Stimulated activated CD4-positive, alpha-beta T cell treated with anti-CD3 and anti-CD28 coated beads, Interleukin-1b, Interleukin-23, amount 100 ng/mL, for 1 hour (primary cell): ENCODE measurements at places on chromosomes 2 and 18.
A peak's percentile ranks its signal among the peaks of the same experiment; 100 is the strongest.

DNA sequence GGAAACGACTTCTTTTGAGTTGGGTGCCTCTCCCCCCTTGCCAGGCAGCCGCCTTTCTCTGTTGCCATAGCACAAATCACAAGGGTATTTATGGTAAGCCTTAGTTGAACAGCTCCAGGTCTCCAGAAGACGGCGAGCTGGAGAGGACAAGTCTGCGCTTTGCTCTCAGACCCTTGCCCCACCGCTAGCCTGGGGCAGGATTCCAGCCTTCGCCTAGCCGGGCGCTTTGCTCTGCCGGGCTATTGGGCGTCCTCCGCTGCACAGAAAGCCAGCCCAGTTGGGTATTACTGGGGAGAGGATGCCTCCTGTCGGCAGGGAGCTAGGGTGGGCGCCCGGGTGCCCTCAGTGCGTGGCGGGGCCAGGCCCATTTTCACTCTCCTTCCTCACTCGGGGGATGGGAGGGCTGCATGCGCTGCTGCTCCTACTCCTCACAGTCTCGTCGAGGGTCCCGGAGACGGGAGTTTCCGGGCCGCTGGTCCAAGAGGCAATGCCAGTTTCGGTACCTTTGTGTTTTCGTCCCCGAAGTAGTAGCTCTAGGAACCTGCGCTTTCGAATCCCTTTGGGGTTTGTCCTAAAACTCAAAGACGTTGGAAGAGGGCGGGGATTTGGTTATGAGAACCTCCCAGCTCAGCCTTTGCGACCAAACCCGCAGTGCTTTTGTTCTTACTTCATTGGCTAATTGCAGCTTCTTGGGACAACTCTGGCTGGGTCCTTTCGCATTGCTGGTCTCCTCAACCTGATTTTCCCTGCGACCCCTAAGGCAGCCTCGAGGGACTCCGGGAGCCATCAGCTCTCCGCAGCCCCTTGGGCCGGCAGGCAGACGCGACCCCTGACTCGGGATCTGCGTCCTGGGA is 3.6 kb upstream of the DLX2 start:
- DNase-seq = no peak

- peak; percentile 16 for DNase-seq
Measured at GRCh38 chr2:88159955-88160415, 10.2 kb upstream of the THNSL2 start.

GRCh38 chr18:9708434-9709303 is 568 bp downstream of the RAB31 start:
- no peak for DNase-seq

- no peak for DNase-seq
Measured at GRCh38 chr2:152444448-152444847, 109.5 kb downstream of the FMNL2 start.

DNA sequence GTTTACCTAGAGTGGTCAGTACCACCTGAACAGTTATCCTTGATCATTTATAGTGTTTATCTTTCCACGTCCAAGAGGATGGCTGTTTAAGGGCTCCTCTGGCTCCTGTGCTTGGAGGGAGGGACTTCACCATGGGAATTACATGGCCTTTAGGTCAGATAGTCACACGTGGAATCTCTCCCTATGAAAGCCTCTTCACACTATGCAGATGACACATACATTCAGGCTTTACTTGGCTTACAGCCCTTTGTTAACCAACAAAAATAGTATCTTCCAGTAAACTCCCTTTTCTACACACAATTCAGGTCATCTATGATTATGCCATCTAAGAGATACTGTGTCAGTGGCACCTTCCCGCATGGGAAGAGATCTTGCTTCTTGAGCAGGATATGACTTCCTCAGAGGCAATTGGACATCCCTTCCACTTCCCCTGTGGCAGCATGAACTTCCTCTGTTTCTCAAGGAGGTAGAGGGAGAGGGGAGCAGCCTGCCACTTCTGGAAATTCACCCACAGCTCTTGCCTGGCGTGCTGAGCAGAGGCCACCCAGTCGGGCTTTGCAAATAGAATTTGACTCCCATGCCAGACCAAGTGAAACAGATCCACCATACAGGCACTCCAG is 53.5 kb downstream of the COLEC12 start:
- DNase-seq = no peak

- DNase-seq = no peak
Measured at GRCh38 chr2:112674229-112674628, 28.5 kb downstream of the SLC20A1 start.

GRCh38 chr2:112644155-112644932 is 1.4 kb upstream of the SLC20A1 start:
- DNase-seq = no peak

DNA sequence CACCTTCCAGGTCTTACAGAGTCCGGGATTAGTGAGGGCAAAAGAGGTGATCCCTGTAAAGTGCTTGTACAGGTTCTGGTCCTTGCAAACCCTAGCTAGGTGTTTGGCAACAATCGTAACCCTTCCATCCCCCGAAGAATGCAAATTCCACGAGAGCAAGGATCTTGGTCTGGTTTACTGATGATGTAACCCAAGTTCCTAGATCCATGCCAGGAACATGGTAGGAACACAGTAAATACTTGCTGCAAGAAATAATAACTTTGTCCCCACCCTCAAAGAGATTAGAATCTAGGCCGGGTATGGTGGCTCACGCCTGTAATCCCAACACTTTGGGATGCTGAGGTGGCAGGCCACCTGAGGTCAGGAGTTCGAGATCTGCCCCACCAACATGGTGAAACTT is 6.8 kb upstream of the NEU2 start:
- no peak for DNase-seq

- no peak for DNase-seq
Measured at GRCh38 chr2:67625178-67625577, 228.0 kb downstream of the ETAA1 start.

DNA sequence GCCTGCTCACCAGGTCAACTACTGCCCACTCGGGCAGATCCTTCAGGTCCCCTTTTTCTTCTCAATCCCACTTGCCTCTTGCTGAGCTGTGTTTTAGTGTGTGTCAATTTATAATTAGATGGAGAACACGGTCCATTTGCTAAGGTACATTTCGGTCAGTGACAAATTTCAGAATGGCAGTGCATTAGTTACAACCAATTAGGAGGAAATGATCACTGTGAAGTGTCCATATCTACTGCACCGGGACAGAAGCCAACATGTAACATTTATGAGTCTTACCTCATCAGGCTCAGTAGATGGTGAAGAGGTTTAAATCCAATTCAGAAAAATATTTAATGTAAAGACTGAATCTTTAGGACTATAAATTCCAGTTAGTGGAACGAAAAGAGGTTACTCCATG is 47.7 kb downstream of the CMPK2 start:
- no peak for DNase-seq

GRCh38 chr18:58541146-58541788 is 87.6 kb downstream of the ALPK2 start:
- no peak for DNase-seq

- no peak for DNase-seq
Measured at GRCh38 chr2:28430788-28431418, 38.2 kb downstream of the FOSL2 start.

GRCh38 chr18:42752916-42753315 is 362.6 kb downstream of the RIT2 start:
- DNase-seq = no peak

DNA sequence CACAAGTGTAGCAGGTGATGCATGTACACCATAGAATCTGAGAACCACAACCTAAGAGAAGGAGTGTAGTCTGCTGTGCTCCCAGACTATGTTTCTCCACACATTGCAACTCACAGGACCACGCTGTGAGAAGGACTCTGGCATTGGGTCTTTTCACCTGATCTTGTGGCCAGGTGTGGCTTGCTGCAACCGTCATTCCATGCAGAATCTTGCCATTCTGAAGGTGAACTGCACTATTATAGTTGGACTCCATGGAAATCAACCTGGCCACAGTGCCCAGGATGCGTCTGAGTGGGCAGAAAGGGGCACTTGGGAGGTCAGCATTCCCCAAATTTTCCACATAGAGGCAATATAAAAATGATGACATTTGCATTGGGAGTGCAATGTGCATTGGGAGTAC is 122.2 kb downstream of the CAPN13 start:
- no peak for DNase-seq

DNA sequence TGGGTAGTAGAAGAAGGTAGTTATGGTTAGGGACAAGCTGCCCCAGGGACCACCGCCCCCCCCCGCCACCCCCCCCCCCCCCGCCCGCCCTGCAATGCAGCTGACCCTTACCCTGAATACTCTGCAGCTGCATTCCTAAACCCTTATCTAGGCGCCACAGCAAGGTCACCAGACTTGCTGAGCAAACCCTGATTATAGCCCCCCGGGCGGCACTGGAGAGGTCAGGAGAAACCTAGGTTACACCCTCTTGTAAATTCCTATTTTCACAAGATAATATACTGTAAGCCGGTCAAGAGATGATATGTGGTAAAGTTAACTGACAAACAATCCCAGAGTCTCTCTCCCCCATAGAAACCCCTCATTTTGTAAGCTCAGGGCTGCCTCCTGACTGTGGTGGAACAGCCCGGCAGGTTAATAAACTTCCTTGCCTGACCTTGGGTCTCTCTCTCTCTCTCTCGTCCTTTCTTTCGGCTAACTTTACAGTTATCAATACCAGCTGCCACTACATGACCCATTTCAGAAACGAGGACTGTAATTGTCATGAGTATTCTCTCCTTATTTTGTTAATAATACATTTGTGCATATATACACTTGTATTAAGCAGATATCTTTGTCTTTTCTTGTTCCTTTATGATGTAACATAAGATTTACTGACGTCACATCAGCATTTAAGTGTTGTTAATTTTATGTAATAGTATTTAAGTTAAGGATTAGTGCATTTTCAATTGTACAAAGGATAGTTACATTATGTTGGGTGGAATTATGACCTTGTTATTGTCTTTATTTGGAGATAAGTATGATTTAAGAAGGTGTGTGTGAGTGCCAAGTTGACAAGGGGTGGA is 22.8 kb upstream of the SMAD4 start:
- no peak for DNase-seq

GRCh38 chr2:109368798-109369197 is 239.8 kb downstream of the SH3RF3 start:
- no peak for DNase-seq

DNA sequence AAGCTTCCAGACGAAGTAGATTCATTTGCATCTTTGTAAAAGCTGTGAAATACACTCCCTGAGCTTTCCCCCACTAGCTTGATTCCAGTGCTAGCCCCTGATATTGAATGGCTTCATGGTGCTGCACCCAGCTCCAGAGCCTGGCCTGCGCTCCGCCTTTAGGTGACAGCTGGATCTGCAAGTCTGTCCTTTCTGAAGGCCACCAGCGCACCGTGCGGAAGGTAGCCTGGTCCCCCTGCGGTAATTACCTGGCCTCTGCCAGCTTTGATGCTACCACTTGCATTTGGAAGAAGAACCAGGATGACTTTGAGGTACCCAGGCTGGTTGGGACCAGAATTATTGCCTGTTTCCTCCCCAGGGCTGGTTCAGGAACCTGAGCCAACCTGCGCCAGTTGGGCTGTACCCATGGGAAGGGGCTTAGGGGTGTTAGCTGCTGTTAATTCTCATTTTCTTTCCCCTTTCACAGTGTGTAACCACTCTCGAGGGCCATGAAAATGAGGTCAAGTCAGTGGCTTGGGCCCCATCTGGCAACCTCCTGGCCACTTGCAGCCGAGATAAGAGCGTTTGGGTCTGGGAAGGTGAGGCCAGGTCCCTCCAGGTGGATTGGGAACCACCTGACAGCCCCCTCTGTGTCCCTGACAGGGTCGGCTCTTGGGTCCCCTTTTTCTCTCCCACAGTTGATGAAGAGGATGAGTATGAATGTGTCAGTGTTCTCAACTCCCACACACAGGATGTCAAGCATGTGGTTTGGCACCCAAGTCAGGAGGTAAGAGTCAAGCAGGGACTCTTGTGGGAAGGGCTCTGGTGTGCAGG is 1.3 kb downstream of the CIAO1 start:
- DNase-seq = peak; percentile 21

GRCh38 chr2:210028178-210028577 is 25.7 kb downstream of the RPE start:
- DNase-seq = no peak

GRCh38 chr2:181314551-181314950 is 142.6 kb upstream of the ITGA4 start:
- no peak for DNase-seq

GRCh38 chr2:170505631-170506275 is 209.4 kb upstream of the SP5 start:
- DNase-seq = no peak

- DNase-seq = no peak
Measured at GRCh38 chr2:191443446-191443845, 198.2 kb downstream of the MYO1B start.

- no peak for DNase-seq
Measured at GRCh38 chr2:44184106-44184505, 15.4 kb downstream of the PPM1B start.

GRCh38 chr2:119208791-119209203 is 14.8 kb upstream of the STEAP3 start:
- no peak for DNase-seq

GRCh38 chr2:219274361-219274921 is 4.7 kb upstream of the DNAJB2 start:
- no peak for DNase-seq

GRCh38 chr2:207257251-207258250 is 91.8 kb upstream of the KLF7 start:
- DNase-seq = no peak

- no peak for DNase-seq
Measured at GRCh38 chr2:67137699-67138098, 259.4 kb upstream of the ETAA1 start.

- no peak for DNase-seq
Measured at GRCh38 chr2:240358821-240359397, 76.6 kb upstream of the GPC1 start.

DNA sequence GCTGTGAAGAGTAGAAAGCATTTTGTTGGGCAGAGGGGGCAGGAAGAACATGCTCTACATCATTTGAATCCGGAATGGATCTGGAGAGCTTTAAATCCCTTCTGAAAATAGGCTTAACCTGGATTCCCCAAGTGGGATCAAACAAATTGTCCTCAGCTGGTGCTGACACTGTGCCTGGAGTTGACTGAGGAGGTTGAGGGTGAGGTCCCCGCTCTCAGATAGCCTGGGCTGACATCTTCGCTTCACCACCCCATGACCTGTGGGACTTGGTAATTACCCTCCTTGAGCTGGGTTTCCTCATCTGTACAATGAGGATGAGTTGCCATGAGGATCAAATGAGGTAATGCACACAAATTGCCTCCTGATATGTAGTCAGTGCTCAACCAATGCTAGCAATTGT is 117.8 kb upstream of the SMAD2 start:
- no peak for DNase-seq

DNA sequence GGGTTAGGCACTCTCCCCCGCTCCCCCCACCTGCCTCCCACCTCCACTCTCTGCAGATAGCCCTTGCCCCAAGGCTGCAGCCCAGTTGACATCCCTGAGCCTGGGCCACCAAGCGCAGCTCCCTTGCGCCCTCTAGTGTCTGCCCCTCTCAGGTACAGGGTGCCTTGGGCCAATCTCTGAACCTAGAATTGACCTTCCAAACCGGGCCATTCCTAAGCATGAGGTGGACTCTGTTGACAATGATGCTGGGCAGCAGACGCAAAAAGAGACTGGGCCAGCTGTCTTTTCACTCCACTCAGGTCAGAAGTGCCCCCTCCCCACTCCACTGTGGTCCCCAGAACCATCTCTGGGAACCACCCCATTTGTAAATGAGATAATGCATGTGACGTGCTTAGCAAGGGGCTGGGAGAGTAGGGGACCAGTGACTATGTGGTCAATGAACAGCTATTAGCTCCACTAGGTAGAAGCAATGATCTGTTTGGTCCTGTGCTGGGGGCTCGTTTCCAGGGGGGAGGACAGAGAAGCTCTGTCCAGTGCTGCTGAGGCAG is 43.3 kb upstream of the PLB1 start:
- peak; percentile 73 for DNase-seq

GRCh38 chr2:181131584-181131983 is 151.2 kb downstream of the UBE2E3 start:
- DNase-seq = no peak

- no peak for DNase-seq
Measured at GRCh38 chr2:160165996-160166395, 34.1 kb downstream of the ITGB6 start.
